Osteocyte (in vitro differentiated cells): ENCODE measurements at places on chromosomes 2 and 18. TPM values are rescaled to one million over a fixed set of nuclear protein-coding genes. Genes with fewer than 3 reads are reported as not detected.

The ACOXL gene
- total RNA-seq: not detected in 2 replicates

The SPIRE1 gene
- total RNA-seq: 47.0 and 53.6 TPM in 2 replicates

The KIF5C gene
- total RNA-seq: 10.2 and 10.7 TPM in 2 replicates

The ASB1 gene
- 26.0 and 33.9 TPM in 2 replicates for total RNA-seq

The GLI2 gene
- total RNA-seq: 33.2 and 34.2 TPM in 2 replicates

The VAMP8 gene
- 3.1 and 3.8 TPM in 2 replicates for total RNA-seq

The SEPTIN10 gene
- total RNA-seq: 109 and 113 TPM in 2 replicates
